Sciatic nerve (tissue), 2 donors: ENCODE measurements at places on chromosomes 1 and 21.
A peak's percentile ranks its signal among the peaks of the same experiment; 100 is the strongest.

- no peak for DNase-seq
Observed at GRCh38 chr1:76314730-76315129, 240.2 kb downstream of the ST6GALNAC3 start.

GRCh38 chr1:16298653-16299052, 53.6 kb downstream of the FBXO42 start:
- no peak for DNase-seq

DNA sequence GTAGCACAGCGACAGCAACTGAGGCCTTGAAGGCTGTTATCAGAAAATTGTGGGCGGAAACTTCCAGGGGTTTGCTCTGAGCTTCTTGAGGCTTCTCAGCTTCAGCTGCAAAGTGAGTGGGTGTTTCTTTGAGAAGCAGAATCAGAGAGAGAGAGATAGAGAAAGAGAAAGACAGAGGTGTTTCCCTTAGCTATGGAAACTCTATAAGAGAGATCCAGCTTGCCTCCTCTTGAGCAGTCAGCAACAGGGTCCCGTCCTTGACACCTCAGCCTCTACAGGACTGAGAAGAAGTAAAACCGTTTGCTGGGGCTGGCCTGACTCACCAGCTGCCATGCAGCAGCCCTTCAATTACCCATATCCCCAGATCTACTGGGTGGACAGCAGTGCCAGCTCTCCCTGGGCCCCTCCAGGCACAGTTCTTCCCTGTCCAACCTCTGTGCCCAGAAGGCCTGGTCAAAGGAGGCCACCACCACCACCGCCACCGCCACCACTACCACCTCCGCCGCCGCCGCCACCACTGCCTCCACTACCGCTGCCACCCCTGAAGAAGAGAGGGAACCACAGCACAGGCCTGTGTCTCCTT, at the start of gene FASLG:
Gene FASLG (plus strand): TSS at position 233 of the 583 bp plus-strand sequence. CDS start 99 bp downstream, at position 332.
- DNase-seq: no peak

GRCh38 chr21:35311985-35312384, 262.9 kb upstream of the RUNX1 start:
- no peak for DNase-seq

GRCh38 chr1:232570007-232570406, 59.9 kb downstream of the SIPA1L2 start:
- DNase-seq: no peak

DNA sequence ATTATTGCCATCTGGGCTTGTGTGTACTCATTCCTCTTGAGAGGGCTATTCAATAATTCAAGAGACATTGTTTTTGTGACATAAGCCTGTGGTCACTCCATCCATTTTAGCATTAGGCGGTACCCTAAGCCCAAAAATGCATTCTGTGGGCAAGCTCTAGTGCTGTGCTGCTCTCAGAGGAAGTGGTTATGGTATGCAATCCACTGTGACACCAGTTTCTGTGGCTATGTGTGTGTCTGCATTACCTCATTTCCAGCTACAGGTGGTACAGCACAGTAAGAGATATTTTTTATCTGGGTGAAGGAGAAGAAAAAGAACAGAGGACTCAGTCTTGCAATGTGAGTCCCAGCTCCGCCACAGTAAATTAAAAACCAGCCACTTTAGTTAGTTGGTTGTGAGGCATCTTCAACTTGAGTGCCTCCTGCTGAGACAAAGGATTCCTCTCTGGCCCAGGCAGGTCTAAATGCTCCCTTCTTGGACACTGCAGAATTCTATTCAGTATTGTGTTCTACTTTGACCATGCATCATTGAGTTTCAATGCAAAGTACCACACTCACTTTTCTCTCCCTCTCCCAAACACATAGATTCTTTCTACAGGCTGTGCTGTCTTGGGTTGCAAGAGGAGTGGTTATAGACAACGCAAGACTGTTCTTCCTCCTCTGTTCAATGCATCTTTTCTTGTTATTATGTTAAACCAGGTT, 777.8 kb upstream of the BRINP3 start:
- no peak for DNase-seq

DNA sequence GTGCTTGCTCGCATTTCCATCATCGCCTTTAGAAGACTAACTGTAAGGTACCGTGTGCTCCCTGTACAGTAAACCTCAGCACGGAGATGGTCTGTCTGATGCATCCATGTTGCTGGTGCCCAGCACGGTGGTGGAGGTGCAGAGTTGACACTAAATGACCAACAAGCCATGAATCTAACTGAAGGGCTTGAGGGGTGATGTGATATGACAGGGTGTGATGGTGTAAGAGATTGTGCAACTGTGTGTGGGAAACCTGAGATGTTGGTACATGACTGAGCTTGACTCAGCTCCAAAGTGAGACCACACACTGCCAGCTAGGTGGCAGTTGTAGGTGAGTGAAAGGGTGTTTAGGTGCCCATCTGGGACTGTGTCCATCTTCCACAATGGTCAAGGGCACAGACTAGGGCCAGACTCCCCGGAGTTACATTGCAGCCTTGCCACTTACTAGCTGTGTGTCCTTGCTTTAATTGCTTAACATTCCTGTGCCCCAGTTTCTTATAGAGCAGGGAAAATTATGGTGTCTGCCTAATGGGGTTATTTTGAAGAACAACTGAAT, 21.4 kb downstream of the SLC2A1 start:
- DNase-seq: peak; percentile 51

DNA sequence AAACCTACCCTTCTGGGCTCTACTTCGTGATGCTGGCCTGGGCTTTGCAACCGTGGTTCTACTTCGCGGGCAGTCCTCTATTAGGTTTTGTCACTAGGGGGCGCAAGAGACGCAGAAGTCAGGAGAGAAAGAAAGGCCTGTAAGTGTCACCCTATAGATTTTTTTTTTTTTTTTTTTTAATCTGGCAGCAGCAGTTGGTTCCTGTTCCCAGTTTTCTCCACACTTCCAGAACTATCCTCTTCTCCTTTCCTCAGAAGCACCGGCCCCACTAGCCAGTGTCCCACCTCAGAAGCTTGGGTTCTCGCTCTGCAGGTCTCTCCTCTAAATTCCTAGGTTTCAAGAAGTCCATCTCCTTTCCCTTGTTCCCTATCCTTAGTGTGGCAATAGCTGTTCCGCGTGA, 9.1 kb upstream of the LCE2D start:
- DNase-seq: no peak

DNA sequence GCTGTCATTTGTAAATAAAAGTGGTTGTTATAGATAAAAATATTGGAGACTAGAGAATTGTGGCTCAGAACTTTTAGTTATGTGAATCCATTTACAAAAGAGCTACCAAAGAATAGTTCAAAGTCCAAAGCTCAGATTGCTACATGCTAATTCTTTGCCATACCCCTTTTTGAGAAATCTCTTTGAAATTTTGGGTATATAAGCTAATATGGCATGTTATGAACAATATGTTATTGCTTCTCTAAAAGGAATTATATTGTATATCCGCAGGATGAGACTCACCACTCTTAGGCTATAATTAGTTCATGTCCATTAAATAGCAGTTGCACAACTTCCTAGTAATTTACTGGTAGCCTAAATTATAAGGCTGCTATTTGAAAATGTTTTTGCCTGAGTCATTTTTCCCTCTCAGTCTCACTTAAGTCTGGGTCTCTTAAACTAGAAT, 178.0 kb downstream of the ZNF281 start:
- DNase-seq: no peak

DNA sequence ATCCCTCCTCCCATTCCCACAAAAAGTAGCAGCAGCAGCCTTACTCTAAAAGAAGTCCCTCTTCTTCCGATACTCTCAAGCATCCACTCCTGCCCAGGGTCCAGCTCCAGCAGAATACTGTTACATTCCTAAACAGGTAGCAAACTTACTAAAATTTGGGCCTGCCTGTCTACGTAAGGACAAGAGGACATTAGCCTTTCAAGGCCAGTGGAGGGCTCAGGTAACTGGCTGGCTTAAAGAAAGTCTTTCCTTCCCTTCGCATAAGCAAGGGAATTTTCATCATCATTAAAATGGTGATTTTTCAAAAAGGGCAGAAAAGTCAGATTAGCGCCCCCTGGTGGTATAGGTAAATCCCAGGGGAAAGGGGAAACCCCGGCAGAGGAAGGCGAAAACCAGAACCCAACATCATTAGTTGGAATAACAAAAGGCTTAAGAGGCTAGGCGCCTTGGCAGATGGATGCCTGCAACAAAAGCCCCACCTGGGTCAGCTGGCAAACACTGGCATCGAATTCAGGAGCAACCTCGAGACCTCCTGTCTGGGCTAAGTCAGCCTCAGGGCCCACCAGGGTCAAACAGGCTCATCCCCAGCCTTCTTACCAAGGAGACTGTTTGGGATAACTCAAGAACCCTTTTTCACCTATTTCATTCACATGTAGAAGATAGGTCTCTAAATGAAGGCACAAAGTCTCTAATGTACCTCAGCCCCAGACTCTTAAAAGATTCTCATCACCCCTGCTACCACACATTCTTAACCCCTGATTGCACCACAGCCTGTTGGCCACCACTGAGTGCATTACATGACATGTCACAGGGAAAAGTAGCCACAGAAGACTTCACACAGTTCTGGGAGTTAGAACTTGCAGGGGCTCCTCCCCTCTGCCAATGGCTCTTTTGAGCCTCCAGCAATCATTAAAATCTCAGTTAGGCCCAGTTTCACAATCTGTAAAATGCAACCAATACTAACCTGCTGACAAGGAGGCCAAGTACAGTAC, 36.7 kb downstream of the ERI3 start:
- peak; percentile 62 for DNase-seq

GRCh38 chr1:245823408-245824147, 668.8 kb downstream of the KIF26B start:
- DNase-seq: no peak

DNA sequence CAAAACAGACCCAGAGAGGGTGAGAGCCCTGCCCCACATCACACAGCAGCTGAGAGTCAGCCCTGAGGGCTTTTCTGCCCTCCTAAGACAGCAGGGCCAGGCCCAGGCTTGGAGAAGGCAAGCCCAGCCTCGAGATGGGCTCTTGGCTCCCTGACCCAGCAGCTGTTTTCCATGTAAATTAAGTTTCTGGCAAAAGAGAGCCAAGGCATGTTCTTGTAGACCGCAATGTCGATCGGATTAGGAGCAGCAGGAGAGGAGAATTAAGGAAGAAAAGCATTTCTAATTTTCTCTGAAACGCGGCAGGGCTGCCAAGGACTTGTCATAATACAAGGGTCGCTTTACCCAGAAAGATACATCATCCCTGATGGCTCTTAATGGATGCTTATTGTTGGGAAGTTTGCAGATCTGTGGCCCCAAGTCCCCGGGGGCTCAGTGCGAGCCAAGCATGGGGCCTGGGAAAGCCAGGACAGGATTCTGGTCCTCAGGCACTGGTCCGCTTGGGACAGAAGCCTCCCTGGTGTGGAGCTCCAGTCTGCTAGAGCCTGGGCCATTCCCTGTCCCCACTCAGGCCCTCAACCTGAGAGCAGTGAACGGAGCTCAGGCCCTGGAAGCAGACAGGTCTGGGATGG, 62.8 kb downstream of the DMRTB1 start:
- DNase-seq: no peak

- DNase-seq: no peak
Observed at GRCh38 chr1:66503841-66504470, 30.0 kb upstream of the SGIP1 start.

- DNase-seq: no peak
Observed at GRCh38 chr1:155035936-155036335, 2.3 kb downstream of the DCST1 start.

DNA sequence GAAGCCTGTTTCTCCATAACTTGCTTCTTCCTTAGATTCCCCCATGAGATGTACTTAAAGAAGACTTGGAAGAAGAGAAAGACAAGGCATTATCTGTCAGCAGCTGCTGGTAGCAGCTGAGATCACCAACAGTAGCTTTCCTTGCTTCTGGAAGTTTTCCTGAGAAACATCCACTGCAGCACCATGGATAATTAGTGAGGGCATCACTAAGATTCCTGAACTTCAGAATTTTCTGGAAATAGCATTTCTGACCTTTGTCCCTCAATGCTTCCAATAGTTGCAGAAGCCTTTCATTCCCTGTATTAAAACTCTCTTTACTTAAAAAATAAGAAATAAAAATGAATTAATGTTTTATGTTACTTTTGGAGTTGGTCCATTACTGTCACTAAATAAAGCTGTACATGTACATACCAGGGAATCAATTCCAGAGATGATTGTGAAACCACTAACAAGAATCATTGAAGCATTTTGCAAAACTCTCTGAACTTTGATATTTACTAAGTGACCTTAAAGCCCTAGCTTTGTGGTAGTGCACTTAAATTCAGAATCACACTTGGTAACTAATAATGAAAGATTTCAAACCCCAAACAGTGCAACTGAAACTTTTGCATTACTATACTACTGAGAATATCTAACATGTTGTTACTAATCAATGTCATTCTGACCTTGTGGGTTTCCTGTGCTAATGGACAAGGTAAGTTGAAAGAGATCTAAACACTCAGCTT, at the start of gene CFHR4:
Gene CFHR4 (plus strand): TSS at position 538 of the 725 bp plus-strand sequence. CDS start 99 bp downstream, at position 637.
- no peak for DNase-seq

DNA sequence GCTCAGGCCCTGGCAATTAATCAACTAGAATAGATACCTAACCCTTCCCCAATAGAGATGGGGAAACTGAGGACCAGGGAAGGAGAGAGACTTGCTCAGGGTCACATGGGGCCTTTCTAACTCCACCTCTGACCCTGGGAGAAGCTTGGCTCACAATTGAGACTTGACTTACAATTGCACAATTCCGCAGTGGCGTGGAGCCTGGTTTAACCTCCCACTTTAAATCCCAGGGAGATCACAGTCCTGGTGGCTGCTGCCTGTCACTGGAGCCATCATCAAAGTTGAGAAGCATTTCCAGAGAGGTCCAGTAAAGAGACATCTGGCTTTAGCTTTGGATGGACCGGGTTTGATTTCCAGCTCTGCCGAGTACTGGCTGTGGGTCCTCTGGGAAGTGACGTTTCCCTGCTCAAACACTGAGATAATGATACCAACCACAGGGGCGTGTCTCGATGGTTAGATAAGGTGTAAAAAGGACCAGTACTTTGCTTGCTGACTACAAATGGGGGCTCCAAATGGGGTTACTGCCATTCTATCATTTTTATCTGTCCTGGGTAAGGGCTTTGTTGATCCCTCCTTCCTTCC, 39.3 kb downstream of the TRIM62 start:
- DNase-seq: no peak

GRCh38 chr1:61322769-61323168, 240.4 kb downstream of the NFIA start:
- no peak for DNase-seq

DNA sequence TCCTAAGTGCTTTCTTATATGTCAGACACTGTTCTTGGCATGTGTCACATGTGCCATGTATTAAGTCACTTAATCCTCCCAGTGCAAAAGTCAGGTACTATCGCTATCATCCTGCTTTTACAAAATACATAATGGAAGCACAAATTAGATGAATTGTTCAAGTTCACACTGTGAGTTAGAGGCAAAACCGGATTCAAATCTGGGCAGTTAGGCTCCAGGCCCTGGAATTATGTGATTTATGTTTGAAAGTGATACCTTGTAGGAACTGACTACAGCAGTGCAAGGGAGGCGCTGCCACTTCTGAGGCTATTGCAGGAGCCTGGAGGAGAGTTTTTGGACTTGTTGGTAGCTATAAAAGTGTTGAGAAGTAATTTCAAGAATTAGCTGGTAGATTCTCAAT, 358.3 kb downstream of the HLX start:
- DNase-seq: no peak

DNA sequence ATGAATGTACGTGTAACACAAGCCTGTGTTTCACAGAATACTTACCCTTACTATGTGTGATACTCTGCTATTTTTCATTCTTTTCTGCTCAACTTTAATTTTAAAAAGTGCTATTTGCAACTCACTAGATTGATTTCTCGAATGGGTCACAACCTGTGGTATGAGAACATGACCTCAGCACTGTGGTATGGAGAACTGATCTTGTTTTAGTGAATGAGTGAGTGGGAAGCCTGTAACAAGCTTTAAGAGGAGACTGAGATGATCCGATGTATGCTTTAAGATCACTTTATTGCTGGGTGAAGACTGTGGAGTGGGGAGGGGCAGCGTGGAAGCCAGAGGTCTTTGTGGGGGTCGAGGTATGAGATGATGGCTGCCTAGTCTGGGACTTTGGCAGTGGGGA, 21.6 kb downstream of the MECR start:
- DNase-seq: no peak
